ENCODE measurements at places on chromosomes 3 and 15.

DNA sequence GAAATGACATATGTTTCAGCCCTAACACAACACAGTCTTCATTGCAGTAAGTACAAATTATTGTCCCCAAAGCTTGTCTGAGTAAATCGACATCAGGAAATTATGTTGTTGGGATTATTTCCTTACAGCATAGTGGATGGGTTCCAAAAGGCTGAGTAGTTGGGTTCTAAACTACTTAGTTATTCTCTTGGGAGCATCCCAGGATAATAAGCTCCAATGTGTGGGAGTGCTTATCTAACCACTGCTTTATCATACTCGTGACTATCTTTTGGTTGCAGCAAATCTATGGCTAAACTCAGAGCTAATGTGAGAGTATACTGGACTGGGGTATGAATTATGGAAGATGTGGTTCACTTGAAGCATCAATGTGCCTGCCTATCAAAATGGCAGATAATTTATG lies 128.5 kb downstream of the RBMS3 start:
- DNase-seq = no peak

- no peak for DNase-seq
These were observed 194.9 kb upstream of the EPHA6 start for GRCh38 chr3:96619475-96619874.

DNA sequence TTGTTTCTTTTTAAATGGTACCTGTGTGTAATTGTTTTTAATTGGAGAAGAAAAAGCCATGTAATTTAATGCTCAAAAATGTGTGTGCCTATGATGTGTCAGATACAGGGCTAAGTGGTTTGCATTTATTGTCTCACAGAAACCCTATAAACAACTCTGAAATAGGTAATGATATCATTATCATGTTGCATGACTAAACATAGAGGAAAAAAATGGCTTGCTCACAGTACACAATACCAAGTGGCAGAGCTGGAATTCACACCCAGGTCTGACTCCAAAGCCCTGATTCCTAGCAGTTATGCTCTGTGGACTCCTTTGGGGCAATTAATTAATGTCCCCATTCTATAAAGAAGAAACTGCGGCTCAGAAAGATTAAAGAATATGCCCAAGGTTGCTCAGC lies 237.4 kb upstream of the TRIM42 start:
- DNase-seq = no peak

- no peak for DNase-seq
These were observed 56.1 kb upstream of the RNF7 start for GRCh38 chr3:141682007-141682406.

GRCh38 chr15:40938536-40938870 lies 9.4 kb downstream of the DLL4 start:
- DNase-seq = no peak

DNA sequence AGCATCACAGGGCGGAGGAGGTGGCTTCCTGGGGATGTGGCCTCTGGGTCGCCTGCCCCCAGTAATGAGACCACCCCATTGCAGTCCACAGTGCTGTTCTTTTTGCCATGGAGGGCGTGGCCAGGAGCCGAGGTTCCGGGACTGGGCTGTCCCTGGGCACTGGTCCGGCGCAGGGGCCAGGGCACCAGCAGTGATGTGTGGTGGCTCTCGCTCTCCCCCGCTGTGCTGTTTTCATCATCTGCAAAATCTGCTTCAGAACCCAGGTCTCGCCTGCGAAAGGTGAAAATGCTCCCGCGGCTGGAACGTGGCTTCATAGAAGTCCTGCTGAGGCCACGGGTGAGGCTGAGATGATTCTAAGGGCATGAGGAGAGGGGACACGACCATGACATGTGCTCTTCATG lies 45.8 kb downstream of the SCN5A start:
- DNase-seq = no peak

GRCh38 chr15:60324706-60325438 lies 72.9 kb downstream of the ANXA2 start:
- no peak for DNase-seq

DNA sequence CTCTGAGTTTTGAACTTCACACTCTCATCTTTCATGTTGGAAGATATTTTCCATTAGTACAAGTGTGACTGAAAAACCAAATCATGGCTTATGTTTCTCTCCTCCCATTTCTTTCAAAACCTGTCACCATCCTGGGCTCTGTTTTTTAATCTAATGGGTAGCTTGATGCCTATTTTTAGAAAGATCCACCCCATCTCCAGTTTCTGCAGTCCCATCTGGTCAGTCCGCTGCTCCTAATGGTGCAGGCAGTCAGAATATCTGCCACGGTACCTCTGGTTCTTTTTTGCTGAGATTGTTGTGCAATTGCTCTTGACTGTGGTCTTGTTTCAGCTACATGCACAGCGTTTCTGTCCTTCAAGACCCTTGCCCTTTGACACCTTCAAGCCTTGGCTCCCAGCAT lies 240.9 kb upstream of the CADM2 start:
- no peak for DNase-seq

- DNase-seq = no peak
These were observed 81.8 kb upstream of the THBS1 start for GRCh38 chr15:39499042-39499441.

- DNase-seq = no peak
These were observed 15.5 kb downstream of the RGMA start for GRCh38 chr15:93073465-93073952.

DNA sequence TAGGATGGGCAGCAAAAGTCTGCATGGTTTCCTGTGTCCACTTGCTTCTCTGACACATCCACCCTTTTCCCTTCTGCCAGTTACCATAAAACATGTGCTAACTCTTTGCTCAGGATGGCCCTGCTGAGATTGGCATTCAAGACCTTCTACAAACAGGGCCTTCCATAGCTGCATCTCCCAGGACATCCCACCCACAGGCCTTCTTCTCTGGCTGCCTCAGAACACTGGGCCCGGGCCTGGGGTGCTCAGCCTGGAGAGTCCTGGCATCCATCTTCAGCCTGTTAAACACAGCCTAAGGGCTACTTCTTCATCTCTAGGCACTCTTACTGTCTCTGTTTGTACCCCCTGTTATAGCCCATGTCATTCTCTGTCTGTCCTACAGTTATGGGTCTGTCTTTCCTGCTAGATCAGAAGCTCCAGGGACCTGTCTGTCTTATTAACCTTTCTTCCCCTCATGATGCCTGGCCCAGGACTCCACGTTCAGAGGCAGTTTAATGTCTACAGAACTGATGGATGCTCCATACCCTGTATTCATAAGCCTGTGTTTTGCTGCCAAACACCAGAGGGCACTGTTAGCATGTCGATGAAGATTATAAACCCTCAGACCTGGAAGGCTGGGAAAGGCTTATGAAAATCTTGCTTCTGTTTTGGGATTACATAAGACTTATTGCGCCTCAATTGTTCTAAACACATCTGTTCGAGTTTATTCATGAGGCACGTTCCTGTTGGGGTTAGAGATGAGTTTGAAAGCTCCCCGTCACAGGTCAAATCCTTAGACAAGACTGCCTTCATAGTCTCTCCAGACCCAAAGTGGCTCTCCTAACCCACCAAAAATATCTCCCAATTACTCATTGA lies 16.5 kb downstream of the SEMA3G start:
- DNase-seq = peak; percentile 14

GRCh38 chr15:42053914-42054313 lies 33.1 kb upstream of the PLA2G4E start:
- DNase-seq = no peak

All from nucleus accumbens (tissue), 56 donors.